Suppressor macrophage (primary cell): ENCODE measurements at places on chromosomes 3 and 15.

DNA sequence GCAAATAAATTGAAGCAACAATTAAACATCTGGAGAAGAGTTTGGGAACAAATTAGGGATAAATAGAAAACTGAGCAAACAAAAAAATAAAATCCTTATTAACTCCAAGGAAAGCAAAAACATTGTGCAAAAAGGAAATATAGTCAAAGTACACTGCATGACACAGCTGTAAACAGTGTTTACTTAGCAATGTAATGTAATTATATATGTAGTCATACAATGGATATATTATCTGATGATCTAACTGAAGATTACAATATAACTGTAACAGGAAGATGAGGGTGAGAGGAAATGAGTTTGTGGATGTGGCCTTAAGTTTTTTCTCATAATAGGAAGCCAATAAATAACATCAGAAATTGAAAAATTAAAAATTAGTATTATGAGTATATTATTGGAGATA is 42.5 kb downstream of the SCN10A start:
- DNase-seq = no peak

DNA sequence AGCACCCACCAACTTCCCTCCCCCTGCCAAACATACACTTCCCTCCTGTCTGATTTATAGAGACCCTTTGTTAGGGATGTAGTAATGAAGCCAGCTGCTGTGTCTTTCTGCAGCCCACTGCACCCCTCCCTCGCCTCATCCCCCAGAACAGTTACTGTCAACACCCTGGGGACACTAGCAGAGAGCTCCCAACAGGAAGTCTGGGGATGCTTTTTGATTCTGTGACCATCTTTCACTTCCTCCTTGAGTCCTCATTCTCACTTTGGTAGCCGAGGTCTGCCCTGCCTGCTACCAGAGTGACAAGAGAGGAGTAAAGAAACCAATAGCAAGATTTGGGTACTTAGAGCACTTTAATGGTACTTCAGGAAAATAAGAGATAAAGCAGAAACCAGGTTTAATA is 201.6 kb downstream of the SATB1 start:
- DNase-seq = peak; percentile 53

DNA sequence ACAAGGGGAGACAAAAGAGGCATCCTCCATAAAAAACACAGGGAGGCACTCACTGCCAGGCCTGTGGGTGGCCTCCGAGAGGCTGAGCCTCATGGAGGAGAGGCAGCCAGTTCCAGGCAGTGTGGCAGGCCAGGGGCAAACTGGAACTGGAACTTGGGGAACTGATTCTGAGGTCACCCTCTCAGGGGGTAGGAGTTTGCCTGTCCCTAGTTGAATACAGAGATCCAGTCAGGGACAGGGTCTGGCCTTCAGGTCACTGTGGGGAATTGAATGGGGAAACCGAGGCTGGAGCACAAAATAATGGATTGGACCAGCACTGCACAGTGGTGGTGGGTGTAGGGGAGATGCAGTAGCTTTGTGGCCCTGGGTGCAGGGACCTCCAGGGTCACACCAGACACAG is 58.7 kb downstream of the TPRA1 start:
- DNase-seq = no peak

DNA sequence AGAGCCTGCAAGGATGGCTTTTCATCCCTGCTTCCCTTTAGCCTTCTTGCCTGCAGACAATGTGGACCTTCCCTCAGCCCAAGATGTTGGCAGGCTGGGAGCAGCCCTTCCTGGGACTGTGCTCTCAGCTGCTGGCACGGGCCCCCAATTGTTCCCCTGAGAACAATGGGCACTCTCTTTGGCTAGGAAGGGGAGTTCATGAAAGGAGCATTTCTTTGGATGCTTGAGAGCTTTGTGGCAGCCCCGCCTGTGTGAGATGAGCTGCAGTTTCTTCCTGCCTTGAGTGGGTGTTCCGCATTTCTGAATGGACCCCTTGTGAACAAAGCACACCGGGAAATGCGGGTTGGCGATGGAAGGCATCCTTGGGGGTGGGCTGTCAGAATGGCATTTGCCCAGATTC is 35.0 kb upstream of the BSN start:
- no peak for DNase-seq

- DNase-seq = no peak
These were observed 52.1 kb upstream of the FGD5 start for GRCh38 chr3:14766428-14767244.

- no peak for DNase-seq
These were observed 30.1 kb downstream of the ZNF35 start for GRCh38 chr3:44678480-44679116.

GRCh38 chr15:25792128-25792527 is 71.0 kb downstream of the ATP10A start:
- DNase-seq = no peak

DNA sequence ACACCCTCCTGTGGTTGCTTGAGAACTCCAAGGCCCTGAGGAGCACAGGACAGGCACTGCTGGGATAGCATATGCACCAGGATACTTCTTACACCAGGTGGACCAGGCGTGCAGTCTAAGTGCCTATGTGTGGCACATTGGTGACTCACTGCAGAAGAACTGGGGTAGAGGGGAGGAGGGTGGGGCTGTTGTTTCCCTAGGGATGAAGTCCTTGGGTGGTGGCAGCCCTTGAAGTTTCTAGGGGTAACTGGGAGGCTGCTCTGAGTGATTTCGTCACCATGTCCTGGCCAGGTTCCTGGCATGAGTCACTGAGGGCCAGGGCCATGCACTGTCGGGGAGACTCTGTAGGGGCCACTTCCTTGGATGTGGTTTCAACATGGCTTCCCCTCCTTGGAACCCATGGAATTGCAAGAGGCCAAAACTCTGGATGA is 15.9 kb downstream of the MYZAP start:
- DNase-seq = peak; percentile 35
